ENCODE measurements at places on chromosomes 6 and 20. TPM values are rescaled to one million over a fixed set of nuclear protein-coding genes. Genes with fewer than 3 reads are reported as not detected.
A peak's percentile ranks its signal among the peaks of the same experiment; 100 is the strongest.

DNA sequence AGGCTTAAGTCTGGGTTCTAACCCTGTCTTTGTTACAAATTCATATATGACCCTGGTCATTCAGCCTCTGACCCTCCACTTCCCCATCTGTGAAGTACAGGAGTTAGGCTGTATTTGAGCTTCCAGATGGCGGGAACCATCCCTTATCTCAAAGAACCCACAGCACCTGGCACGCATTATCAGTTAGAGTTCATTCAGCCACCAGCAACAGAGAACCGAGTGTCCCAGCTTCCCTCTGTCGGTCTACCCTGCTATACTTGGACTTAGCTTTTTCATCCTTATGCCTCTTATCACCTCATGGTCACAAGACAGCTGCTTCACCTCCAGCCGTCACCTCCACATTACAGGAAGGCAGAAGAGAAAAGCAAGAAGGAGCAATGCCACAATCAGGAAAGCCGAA is 147.8 kb downstream of the EYA2 start:
- DNase-seq = no peak

- DNase-seq = no peak
Measured at GRCh38 chr6:136169394-136170148, 80.5 kb downstream of the MTFR2 start.

CYP24A1 gene
- total RNA-seq = not detected

DNA sequence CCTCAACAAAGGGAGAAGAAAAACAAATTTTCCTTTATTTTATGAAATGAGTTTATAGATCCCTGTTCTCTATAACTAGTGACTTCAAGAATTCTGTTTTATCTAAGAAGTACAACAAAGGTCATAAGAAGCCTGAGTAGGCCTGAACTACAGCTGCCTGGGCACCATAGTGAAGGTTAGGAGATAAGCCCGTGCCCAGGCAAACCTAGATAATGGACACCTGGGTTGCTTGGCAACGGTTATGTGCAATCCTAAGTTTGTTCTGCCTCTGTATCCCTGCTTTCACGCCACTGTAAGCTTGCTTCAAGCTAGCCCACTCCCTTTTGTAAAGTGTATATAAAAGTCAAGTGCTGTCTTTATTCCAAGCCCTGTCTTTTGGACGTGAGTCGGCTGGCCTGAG is 23.2 kb downstream of the SCGN start:
- no peak for DNase-seq

DNA sequence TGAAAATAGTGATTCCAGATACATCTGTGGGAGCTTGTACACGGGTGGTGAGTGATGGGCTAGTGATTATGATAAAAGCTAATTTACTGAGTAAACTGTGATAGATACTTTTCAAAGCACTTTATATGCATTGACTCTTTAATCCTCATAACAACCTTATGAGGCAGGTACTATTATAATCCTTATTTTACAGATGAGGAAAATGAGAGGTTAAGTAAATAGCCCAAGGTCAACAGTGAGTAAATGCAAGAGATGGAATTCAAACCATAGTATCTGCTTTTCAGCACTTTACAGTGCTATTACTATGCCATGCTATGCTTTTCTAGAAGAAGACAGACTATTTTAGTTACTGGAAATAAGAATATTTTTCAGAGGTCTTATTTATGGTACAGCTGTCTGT is 320.9 kb upstream of the CITED2 start:
- DNase-seq = no peak

ZBTB46 gene
- 30.2 TPM for total RNA-seq

PDYN gene
- total RNA-seq = not detected

DNA sequence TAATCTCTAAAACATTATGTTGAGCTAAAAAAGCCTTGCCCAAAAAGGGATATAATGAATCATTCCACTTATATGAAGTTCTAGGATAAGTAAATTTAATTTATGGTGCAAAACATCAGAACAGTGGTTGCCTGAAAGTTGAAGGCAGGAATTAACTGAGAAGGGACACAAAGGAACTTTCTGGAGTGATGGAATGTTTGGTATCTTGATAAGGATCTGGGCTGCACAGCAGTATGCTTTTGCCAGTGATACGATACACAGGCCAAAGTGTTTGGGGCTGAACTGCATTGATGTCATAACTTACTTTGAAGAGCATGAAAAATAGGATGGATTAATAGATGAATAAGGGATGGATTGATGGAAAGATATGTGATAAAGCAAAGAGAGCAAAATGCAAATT is 146.1 kb upstream of the LRFN2 start:
- no peak for DNase-seq

DNA sequence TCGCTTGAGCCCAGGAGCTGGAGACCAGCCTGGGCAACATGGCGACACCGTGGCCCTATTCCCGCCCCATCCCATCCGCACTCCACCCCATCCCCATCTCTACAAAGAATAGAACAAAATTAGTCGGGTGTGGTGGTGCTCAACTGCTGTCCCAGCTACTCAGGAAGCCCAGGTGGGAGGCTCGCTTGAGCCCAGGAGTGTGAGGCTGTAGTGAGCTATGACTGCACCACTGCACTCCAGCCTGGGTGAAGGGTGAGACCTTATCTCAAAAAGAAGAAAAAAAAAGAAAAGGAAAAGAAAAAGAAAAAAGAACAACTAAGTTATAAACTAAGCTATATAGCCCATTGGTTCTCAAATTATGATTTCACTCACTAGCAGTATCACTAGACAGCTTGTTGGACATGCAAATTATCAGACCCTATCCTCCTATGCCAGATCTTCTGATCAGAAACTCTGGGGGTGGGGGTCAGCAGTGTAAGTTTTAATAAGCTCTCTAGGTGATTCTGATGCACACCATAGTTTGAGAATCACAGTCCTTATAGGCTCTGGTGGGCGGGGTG is 491 bp upstream of the ITCH start:
- peak; percentile 50 for DNase-seq

DNA sequence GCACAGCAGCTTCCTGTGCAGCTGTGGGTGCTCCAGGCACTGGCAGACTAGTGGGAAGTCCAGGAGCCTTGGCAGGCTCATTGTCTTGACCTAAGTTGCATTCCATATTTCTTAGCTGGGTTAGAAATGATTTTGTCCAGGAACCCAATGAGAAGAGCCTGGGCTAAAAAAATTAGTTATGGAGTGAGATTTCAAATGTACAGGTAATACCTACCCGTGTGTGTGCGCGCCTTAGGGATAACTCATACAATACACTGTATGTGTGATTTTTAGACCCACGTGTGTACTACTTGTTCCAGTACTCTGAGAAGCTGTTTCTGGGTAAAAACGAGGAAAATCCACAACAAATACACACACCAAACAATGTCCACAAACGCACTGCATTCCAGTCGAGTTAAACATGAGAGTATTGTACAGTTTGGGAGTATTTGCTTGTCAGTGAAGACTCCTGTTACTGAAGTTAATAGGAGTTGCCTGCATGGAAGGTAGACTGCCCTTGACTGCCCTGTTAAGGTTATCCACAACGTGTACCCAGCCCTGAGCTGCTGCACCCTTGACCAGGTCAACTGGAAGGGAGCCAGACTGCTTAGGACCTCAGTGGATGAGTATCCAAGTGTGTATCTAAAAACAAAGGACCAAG is 1.4 kb downstream of the PAQR8 start:
- no peak for DNase-seq

- DNase-seq = no peak
Measured at GRCh38 chr6:151387175-151387970, 4.0 kb downstream of the ZBTB2 start.

DNA sequence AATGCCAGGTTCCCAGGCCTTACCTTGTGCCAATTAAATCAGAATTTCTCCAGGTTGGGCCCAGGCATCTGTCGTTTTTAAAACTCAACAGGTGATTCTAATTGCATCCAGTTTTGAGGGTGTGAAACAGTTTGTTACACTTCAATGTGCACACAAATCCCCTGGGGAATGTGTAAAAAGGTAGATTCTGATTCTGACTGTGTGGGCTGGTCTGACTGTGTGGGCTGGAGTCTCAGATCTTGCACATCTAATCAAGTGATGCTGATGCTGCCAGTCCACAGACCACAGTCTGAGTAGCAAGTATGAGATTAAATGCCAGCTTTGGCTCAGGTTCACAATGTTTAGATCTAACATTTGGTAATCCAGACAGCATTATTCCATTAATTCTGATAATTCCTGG is 12.5 kb upstream of the ETV7 start:
- DNase-seq = no peak

CYP39A1 gene
- 8.3 TPM for total RNA-seq

- no peak for DNase-seq
Measured at GRCh38 chr20:58406422-58407001, 17.5 kb downstream of the VAPB start.

DNA sequence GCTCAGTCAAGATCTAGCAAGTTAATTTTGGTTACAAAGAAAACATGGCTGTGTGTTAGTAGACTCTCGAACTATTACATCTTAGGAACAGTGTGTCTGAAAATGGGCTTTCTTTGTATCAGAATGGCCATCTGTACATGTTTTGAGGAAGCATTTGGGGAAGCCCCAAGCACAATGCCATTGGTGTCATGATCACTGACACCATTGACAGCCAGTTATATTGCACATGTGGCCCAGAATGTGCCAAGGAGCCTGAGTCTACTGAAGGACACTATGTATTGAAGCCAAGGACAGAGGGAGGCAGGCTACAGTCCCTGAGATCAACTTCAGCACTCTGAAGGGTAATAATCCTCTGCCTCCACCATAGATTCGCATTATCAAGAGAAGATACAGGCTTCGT is 12.6 kb upstream of the FAM50B start:
- no peak for DNase-seq

All from sciatic nerve (tissue), 2 donors.